Choroid plexus epithelial cell (primary cell): ENCODE measurements at places on chromosomes 7 and 10.

DNA sequence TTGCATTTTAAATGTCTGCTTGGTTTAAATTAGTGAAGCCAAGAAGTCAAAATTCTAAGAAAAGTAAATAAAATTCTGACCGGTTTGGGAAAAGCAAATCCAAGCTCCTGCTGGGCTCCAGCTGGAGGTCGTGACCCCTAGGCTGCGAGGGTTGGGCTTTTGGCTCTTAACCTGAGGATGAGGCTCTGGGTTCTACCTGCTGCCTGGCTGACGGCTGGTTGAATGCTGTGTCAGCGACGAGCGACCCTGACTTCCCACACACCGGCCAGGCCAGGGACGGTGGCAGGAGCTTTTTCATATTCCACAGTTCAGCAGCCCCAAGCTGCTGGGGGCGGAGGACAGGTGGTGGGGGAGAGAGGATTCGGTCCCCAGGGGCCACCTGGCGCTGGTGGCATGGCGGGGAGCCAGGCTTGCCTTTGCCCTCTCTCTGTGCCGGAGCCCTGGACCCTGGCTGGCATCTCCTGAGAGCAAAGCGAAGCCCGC, 843 bp upstream of the PLPP4 start:
- DNase-seq: no peak

DNA sequence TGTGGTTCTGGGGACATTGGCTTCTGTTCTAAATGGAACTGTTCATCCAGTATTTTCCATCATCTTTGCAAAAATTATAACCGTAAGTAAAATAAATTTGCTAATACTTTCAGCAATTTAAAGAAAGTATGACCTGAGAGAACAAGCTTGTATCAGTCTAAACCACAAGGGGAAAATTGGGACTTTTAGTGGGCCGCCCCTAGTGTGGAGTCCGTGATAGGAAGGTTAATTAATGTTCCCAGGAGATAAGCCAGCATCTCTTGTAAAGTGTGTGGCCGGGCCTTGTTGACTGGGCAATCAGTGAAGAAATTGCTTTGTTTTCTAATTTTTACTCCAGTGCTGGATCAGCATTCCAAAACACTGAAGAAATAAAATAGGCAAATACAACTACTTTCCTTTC, 83.0 kb downstream of the ABCB5 start:
- no peak for DNase-seq

- no peak for DNase-seq
These were observed 31.7 kb upstream of the SEMA3C start for GRCh38 chr7:80950550-80950967.

DNA sequence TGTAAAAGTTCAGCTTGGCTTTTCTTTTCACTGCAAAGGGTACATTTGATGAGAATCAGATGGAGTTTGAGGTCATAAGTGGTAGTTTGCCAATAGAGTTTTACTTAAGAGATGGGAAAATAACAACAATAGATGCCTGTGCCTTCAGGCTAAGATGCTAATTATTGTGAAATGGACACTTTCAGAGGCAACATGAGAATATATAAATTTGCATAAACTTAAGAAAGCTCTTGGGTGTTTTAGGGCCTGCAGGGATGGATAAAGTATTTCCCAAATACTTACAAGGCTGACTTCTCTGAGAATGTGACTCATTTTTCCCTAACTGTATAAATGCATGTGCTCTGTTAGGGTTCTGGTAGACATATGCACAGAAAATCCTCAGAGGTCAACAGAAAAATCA, 200.3 kb upstream of the SVIL start:
- DNase-seq: peak; percentile 28

GRCh38 chr10:43082746-43083145, 5.9 kb downstream of the RET start:
- DNase-seq: no peak

DNA sequence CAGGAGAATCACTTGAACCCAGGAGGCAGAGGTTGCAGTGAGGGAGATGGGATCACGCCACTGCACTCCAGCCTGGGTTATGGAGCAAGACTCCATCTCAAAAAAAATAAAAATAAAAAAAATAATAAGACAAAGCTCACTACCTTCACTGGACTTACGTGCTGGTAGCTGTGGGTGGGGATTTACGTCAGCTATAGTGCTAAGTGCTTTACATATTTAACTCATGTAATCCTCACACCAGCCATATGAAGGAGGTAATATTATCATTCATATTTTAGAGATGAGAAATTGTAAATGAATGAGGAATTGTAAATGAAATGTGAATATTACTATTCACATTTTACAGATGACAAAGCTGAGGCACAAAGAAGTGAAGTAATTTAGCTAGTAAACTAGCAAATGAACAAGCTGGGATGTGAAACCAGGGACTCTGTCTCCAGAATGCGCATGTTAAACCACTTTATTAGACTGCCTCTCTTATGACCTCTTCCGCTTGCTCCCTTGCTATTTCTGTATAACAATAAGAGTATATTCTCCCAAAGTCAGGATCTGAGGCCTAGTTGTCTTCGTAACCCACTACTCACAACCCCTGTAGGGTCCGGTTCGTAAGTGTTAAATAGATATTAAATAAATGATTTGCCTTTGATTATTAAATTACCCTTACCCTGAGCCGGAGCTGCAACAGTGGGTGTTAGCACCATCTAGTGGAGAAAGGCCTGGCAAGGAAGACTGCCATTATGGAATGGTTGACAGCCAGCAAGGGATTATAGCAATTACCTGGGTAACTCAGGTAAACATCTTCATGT, 70.2 kb downstream of the HTR7 start:
- DNase-seq: peak; percentile 64

GRCh38 chr10:4546500-4546899, 279.5 kb upstream of the AKR1E2 start:
- DNase-seq: peak; percentile 67

- no peak for DNase-seq
These were observed 24.9 kb upstream of the JAZF1 start for GRCh38 chr7:28205506-28205905.

DNA sequence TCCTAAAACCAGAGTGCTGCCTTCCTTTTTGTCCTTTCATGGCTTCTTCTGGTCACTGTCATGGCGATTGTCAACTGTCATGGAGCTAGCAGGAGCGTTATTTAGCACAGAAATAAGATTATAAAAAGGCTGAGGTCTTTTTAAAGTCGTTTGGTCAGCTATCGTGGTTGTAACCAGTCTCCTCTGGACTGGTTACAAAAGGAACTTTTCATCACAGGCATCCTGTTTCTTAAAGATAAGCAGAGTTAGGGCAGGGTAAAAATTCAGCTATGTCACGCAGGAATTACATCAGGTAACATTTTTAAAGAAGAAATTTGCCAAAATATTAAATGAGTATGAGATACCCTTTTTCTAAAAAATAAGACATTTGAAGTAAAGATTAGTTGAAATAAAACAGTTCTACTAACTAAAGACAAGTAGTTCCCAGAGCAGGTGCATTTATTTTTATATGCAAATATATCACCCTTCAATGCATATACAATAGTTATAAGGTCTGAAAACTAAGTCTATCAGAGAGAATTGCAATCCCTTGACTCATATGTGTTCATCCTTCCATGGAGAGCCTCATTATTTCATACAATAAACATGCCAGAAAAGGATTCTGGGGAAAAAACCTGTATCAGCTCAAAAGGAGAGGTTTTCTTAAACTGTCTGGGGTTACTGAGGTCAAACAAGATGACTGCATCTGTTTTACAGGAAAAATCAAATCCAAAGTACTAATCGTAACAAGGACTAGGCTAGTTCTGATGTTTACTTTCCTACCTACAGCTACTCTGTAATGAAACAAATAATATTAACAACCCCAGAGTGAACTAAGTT, 20.9 kb downstream of the FAM24A start:
- DNase-seq: peak; percentile 18

DNA sequence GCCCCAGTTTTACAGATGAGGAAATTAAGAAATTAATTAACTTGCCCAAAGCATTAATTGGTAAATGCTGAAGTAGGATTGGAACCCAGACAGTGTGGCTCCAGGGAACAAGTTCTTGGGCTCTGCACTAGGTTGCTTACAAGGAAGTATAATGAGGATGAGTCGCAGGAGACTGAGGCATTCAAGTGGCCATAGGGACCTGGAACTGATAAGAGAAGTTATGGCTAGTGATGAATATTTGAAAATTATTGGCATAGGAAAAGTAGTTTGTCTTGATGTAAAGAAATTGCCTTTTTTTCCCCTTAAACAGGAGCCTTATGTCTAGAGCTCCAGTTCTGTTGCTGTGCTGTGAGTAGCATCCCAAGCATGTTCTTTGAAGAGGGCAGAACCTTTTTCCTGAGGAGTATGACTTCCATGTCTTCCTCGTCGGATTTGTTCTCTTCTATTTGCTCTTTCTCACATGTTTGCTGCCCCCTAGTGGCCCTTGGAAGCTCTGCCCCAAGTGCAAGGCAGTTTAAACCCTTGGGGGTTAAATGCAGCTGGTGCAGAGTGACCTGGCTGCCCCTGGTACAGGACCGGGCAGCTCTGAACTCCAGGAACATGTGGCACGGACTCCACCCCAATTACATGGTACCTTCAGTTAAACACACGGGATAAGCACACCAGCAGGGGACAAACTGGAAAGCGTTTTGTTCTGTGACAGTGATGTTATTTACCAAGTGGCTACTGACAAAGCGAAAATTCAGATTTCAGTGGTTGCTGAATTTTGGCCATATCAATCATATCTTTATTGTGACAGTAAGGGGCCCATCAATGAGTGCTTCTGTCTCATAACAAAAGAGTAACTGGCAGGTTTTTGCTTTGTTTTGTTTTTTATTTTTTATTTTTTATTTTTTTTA, 148.8 kb downstream of the HECW1 start:
- DNase-seq: peak; percentile 93

- DNase-seq: no peak
These were observed 317.2 kb downstream of the GRID1 start for GRCh38 chr10:86049442-86049841.

- DNase-seq: no peak
These were observed 39.0 kb downstream of the PDGFA start for GRCh38 chr7:480531-481218.

DNA sequence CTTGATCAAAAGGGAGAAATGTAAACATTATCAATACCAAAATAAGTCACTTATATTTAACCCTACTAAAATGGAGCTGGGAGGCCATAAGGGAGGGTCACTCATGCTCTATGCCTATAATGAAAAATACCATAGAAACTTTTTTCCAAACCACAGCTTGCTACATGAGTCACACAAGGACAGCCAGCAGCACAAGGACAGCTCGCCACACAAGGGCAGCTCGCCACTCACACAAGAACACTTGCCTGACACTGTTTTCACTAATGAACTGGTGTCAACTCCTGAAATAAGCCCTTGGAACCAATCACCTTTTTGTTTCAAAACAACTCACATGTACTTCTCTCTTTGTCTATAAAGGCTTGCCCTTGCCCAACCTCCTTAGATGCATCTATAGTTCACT, 43.3 kb downstream of the FRMPD2 start:
- no peak for DNase-seq

DNA sequence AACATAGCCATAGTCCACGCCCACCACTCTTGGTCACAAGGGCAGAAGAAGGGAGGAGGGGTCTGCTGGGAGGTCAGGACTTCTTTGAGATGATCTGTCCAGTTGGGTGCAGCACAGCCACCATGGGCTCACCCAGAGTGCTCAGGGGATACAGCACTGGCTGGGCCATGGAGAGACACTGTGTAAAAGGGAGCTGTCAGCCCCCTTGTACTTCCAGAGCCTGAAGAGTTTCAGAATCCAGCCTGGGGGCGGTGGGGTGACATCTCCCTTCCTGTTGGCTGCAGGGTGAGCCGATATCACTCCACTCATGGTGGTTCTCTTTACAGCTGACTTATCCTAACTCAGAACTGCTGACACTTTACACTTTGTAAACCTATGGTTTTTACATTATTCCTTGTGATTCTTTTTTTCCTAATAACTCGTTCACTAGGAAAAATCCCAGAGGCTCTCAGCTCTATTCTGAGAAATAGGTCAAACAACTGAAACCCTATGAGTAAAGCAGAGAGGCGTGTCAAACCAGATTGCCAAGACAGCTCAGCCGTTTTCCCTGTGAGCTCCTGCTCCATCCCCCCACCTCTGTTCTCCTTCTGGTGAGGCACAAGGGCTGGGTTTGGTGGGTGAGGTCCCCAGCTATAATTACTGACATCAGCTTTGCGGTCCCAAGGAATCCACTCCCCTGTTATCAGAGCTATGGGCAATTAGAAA, 3.2 kb upstream of the MRPS24 start:
- peak; percentile 80 for DNase-seq

DNA sequence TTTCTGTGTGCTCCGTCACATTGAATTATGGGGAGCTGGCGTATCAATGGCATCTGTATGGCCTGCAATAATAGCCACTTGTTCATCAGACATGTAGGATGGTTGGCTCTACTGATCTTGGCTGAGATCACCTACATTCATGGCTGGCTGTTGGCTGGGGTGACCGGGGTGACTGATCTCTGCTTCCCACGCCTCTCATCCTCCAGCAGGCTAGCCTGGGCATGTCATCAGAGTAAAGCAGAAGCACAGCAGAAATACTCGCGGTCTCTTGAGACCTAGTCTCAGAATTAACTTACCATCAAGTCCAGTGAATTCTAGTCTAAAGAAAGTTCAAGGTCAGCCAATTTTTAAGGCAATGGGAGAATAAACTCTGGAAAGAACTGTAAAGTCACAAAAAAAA, 257.7 kb upstream of the GLI3 start:
- peak; percentile 8 for DNase-seq

DNA sequence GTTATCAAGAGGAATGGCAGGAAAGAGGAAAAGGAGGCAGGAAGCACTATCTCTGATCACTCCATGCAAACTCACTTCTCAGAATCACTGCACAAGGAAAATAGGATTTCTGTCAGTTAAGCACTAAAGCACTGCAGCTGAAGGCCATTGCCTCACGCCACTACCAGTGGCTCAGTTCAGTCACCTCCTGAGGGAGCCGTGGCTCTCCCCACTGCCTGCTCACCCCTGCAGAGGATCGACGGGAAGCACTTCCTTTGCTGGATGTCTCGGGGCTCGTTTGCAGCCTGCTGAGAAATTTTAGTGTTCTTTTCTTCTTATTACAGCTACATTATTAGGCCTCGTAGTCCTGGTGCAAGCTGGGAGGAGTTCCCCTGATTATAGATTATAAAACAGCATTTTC, 90.1 kb upstream of the ADCY1 start:
- DNase-seq: no peak

DNA sequence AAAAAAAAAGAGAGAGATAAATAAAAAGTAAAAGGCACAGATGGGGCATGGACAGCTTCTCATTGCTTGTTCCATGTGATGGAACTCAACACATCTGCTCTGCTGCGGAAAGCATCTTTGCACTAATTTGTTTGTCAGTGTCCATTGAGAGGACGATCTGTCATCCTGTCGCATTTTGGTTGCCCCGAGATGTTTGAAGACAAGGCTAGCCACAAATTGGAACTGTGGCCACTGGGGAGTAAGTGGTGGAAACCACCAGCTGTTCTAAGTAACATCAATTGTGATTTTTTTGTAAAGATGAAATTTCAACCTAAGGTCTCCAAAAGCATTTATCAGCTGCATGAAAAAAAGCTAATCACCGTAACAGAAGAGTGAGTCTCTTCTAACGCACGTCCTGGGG, 312.7 kb downstream of the ADARB2 start:
- no peak for DNase-seq
